ENCODE measurements at places on chromosomes 13 and 19.

- no peak for DNase-seq
Observed at GRCh38 chr13:110616103-110617101, 1.1 kb downstream of the NAXD start.

DNA sequence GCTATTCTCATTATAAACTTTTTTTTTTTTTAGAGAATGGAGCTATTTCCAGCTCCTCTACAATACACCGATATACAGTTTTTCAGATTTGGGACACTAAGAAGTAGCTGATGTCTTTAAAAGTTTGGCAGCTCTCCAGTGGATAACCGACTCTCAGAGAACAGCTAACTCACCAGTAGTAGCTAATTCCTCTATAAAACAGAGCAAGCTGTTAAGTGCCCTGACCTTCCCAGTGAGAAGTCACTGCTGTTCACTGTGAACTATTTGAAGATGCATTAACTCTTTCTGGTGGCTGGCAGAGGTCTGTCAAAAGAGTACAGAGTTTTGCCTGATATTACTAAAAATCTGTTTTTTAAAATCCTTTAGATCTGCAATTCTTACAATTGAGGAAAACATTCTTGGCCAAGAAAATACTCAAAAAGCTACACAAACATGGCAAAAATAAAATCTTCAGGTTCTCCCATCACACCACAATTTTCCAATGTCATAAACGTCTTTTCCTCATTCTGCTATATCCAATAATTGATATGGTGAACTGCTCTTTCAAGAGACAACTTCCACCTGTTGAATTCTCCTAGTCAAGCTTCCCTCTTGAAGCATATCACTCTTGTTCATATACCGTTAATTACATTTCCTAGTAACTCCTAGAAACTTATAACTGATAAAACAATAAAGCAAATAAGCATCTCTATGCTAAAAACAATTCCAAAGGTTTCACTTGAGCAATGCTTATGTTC lies 44.2 kb downstream of the TBC1D4 start:
- no peak for DNase-seq

DNA sequence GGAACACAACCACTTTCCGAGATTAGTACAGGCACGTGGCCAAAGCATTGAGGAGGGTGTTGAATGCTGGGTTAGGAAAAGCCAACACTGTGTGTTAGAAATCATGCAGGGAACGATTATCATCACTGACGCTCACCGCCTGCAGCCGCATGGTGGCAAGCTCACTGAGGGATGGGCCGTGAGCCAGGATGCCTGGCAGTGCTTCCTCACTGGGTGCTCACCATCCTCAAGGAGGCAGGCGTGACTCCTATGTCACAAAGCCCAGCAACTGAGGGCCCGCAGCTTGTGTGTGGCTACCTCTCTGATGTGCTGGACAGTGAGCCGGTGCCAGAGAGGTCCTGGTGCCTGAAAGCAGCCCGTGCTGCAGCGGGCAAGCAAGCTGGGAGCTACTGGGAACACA lies 30.4 kb upstream of the TIMM44 start:
- DNase-seq: no peak

DNA sequence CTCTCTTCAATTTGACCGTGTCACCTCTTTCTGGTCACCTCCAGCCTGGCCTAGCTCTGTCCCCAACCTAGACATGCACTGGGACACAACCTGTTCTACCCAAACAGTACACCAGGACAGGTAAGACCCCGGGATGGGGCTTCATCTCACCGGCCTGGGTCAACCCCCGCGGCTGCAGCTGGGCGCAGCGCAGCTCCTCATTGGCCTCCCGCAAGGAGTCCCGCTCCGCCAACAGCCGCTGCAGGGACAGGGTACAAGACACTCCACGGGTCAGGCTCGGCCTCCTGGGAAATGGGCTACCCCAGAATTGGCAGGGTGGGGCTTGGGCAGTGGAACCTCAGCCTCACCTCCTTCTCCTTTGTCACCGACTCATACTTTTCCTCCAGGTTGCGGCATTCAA lies 7.7 kb downstream of the HOOK2 start:
- no peak for DNase-seq

GRCh38 chr13:27022571-27023311 lies 148.9 kb downstream of the USP12 start:
- DNase-seq: no peak

DNA sequence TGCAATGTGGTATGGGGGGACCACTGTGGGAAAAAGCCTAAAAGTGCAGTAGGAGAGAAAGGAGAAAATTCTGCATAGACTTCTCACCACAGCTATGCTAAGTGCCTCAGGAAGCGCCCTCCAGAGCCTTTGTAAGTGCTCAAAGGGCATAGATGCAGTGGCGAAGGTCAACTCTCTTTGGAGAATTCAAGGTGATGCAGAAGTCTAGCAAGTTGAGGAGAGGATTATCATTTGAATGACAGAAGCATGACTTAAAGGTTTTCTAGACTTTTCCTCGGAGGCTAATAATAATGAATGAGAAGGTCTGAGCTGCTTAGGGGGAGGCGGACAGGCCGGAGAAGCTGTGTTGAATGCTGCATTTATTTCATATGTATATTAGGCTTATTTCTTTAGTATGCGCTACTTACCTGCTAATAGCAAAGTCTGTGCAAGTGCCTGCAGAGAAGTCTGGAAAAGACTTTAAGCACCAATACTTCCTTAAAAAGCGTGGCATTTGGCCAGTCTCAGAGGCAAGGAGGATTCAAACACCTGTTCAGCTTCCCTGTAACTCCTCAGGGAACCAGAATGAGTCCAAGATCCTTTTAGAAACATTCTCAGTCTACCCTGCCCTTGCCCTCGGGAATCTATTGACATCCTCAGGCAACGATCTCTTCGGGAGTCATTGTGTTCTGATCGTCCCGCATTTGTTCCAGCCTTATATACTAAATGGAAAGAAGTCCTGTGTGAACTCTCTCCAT lies 56.2 kb downstream of the FLT1 start:
- no peak for DNase-seq

DNA sequence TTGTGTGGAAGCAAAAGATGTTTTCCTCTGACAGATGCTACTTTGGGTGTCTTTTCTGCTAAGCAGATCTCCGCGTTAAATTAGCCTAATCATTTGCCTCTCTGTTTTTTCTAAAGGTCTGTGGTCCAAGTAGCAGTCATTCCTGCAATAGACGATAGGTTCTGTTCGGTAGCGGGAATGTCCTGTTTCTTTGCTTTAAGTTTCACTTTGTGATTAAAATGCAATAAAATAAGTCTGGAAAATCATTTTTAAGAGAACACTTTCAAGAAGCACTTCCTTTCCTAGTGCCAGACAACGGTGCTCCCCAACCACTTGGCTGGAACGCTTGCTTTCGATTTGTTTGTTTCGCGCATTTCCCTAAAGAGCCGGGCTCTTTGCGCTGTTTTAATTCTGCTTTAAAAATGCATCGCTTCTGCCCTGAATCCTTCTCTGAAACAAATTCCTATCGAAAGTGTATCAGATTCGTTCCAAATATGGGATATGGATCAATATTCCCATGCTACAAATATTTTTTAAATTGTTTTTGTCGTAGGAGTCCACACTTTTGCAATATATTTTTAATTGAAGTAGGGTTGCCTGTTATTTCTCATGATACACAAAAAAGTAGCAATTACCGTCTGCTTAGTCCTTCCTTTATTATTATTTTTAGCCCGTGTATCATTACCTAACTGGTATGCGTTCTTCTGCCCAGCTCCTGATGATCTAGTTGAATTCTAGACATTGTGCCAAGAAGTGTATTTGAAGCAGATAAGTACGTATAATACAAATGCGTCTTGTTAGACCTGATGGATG lies 14.2 kb downstream of the ZIC2 start:
- DNase-seq: no peak

- DNase-seq: no peak
Observed at GRCh38 chr19:51372649-51373504, at the start of gene NKG7. NKG7 (minus strand) TSS chr19:51372654; CDS start chr19:51372535, 119 bp downstream.

DNA sequence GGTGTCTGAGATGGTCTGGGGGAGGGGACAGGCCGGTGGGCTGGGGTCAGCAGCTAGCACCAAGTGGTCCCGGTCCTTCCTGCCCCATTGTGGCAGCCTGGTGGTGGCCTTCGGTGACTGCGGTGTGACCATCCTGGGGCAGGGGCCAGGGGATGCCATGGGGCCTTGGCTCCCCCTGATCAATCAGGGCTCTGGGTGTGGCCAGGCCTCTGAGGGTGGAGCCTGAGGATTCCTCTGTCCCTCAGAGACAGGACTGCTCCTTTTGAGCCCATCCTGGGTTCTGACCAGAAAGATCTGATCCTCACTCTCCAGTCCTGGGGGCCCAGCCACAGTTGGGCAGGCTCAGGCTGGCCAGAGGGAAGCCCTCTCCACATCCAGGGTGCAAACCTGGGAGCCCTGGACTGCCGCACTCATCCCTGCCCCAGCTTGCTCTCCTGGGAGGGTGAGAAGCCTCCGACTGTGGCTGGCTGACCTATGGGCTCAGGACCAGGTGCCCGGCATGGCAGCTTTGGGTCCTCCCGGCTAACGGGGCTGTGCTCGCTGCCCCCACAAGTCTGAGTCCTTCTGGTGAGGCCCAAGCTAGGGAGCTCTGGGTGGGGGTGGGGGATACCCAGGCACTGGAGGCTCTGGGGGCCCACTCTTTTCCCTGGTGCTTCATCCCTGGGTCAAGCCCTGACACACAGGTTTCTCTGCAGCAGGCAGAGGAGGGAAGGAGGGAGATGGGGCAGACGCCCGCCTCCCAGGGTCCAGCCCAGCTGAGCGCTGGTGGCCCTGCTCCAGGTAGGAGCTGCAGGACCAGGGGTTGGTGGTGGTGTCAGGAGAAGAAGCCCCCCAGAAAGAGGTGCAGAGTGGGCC lies 59.5 kb downstream of the IER2 start:
- DNase-seq: no peak

DNA sequence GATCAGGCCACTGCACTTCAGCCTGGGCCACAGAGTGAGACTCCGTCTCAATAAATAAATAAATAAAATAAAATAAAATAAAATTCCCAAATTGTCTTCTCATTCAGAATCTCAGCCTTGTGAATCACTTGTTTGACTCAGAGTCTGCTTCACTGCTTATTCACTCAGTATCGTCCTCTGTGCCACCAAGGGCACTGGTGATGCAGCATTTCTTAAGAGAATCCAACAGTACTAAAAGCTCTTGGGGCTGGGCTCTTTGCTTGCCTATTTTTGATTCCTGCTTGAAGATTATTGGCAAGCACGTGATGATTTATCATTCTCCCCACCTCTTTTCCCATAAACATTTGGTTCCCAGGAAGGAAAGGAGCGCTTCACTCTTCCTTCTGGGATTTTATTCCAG lies 54.8 kb upstream of the HMGB1 start:
- DNase-seq: no peak

DNA sequence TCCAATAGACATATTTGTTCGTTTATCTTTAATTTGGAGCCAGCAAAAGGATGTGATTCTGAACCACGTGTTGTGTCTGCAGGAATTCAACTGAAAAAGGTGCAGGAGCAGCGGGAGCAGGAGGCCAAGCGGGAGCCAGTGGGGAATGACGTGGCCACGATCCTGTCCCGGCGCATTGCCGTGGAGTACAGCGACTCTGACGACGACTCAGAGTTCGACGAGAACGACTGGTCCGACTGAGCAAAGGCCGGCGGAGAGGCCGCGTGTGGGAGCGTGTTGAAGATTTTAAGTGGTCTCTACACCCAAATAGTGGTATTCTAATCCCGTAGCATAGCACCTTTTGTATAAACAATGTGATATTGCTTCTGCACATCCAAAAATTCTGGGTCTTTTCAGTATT lies 75.0 kb downstream of the GPR12 start:
- DNase-seq: no peak

GRCh38 chr19:24003537-24003936 lies 83.5 kb upstream of the ZNF254 start:
- DNase-seq: no peak

DNA sequence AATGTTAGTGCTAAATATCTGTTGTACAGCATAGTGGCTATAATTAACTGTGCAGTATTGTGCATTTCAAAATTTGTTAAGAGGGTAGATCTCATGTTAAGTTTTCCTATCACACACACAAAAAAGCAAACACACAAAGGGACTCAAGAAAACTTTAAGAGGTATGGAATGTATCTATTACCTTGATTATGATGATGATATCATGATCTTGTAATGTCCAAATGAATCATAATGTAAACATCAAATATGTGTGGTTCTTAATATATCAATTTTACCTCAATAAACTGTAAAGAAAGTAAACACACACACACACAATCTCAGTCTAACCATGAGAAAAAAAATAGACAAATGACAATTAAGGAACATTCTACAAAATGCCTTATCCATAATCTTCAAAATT lies 934.6 kb downstream of the SLITRK1 start:
- no peak for DNase-seq

- DNase-seq: no peak
Observed at GRCh38 chr13:113245849-113246796, 36.7 kb downstream of the CUL4A start.

DNA sequence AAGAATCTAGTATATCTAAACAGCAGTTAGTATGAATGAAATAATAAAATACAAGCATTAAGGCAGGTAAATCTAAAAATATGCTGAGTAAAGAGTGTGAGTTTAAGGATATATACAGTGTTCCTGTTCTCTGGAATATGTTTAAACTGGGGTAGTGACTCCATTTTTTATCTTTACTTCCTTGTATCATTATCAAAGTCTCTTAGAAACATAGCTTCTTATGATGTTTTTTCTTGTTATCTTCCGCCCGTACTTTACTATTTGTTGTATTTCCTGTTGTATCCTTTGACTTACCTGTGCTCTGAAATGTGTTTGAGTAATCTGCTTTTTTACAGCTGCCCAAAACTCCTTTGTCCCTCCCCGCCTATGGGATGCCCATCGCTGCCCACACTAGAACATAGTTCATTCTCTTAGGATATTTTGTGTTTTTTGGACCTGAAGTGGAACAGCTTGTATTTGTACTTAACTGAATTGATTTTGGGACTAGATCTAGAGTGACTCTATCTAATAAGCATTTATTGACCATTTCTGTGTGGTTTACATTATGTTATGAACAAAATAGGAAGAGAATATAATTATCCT lies 80.8 kb downstream of the PDS5B start:
- no peak for DNase-seq

DNA sequence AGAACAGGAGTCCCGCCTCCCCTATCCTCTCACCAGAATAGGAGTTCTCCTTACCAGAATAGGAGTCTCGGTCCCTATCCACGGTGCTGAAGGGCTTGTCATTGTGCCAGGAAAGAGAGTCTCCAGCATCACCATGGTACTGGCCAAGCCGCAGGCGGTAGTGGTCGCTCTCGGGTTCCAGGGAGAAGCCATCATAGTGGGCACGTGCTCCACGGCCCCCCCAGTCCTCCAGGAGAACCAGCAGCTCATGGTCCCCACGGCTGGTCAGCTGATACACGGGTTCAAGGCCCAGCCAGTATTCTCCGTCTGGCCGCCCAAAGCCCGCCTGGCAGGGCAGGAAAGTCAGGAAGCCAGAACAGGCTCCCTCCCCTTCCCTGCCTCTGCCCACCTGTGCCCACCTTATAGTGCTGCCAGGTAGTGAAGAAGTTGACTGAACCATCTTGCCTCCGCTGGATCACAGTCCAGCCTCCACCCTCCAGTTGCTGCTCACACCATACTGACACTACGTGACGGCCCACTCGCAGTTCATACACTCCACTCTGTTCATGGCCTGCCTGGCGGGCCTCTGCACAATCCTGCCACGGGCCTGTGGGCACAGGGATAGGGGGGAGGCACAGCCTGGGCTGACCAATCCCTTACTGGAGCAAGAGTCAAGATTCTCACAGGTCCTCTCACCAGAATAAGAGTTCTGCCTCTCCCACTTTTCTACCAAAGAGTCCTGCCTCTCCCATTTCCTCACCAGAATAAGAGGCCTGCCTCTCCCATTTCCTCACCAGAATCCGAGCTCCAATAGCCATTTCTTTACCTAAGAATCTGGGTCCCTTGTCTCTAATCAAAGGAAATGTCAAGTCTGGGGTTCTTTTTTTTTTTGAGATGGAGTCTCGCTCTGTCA lies 7.4 kb downstream of the SHFL start:
- DNase-seq: no peak

Measured in retinal pigment epithelial cell (primary cell).